Right lobe of liver (tissue), 6 donors: ENCODE measurements at places on chromosomes 6 and 20. TPM values are rescaled to one million over a fixed set of nuclear protein-coding genes. Genes with fewer than 3 reads are reported as not detected.

- DNase-seq: no peak
These were observed 276.7 kb downstream of the FARS2 start for GRCh38 chr6:5537967-5538366.

- no peak for DNase-seq
These were observed 39.8 kb downstream of the LRRN4 start for GRCh38 chr20:6014017-6014416.

DNA sequence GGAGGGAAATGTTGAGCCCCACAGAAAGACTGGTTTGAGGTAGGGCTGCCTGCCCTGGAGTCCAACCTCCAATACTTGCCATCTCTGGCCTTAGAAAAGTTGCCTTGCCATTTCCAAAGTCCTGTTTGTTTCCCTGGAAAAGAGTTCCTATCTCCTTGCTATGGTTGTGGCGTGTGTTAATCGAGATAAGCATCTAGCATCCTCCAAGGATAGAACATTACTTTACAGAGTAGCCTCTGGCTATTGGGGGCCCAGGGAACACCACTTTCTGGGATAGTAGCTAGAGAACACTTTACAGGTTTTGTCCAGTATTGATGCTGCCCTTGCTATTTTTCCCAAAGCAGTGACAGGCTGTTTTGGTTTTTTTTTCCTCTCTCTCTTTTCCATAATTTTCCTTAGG lies 57.4 kb upstream of the SASH1 start:
- no peak for DNase-seq

DNA sequence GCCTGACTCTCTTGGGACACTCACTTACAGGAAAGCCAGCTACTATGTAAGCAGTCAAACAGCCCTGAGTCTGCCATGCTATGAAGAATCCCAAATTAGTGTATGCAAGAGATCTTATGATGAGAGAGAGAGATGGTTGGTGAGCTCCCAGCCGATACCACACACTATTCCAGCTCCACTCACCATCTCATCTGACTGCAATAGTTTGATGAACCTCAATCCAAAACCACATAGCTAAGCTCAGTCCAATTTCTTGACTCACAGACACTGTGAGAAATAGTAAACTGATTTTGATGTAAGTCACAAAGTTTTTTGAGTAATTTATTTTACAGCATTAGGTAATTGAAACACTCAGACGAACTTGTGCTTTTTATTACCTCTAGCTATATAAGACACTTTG lies 441.4 kb downstream of the COL12A1 start:
- DNase-seq: no peak

DNA sequence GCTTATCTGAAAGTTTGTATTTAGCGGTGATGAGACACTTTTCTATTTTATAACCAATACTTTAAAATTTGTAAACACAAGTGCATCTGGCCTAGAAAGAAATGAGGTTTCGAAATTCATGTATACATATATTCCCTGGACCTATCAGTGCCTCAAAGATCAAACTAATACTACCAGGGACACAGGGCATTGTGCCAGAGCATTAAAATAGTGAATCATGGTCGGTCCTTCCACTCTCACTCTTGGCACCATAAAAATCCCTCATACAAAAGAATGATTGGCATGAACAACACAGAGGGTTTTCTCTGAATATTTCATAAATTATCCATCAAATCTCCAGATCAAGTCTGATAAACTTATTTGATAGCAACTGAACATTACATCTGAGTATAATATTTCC lies 62.0 kb downstream of the MMUT start:
- no peak for DNase-seq

DNA sequence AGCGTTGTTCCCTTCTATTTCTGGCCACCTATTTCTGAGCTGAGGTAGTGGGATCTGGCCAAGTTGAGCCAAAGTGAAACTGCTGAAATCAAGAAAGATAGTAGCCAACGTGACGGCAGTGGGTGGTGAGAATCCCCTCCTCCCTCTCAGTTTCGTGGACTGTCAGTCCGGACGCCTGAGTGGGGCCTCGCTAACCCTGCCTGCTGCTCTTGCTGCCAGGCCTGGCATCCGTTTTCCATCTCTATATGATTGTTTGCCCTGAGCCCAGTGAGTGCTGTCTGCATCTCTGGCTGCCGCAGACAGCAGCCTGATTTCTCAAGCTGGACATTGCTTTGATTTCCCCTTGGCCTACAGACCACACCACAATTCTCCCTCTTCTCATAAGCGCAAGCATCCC lies 23.5 kb upstream of the PAX1 start:
- no peak for DNase-seq

GRCh38 chr20:47041396-47041899 lies 146.8 kb downstream of the EYA2 start:
- no peak for DNase-seq

DNA sequence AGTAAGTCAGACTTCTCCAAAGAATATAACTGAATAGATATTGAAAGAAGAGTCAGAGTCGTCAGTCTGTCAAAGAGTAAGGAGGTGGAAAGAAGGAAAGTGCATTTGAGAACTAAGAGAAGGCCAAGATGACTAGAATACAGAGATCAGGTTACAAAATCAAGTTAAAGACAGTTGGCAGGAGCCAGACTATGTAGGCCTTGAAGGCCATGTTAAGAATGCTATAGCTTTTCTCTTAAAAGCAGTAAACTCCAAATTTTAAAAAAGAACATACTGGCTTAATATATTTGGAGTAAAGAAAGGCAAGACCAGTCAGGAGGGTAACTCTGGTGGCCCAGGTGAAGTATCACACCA lies 68.8 kb downstream of the IBTK start:
- DNase-seq: no peak

DNA sequence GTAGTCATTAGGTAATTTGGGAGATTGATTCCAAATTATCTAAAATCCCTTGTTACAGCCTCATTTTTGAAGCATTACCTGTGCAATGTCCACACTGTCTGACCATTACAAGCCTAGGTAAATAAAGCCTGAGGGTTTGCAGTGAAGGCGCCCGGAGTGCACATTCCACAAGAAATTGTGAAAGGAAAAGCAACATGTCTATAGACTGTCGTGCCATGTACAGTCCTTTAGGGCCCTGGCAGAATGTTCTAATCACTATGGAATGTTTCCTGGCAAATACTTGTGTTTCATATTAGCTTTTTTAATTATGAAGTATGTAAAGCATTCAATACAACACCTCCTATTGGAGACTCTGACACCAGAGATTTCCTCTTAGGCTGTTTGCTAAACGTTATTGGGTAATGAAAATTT lies 28.9 kb downstream of the PREP start:
- DNase-seq: no peak

DNA sequence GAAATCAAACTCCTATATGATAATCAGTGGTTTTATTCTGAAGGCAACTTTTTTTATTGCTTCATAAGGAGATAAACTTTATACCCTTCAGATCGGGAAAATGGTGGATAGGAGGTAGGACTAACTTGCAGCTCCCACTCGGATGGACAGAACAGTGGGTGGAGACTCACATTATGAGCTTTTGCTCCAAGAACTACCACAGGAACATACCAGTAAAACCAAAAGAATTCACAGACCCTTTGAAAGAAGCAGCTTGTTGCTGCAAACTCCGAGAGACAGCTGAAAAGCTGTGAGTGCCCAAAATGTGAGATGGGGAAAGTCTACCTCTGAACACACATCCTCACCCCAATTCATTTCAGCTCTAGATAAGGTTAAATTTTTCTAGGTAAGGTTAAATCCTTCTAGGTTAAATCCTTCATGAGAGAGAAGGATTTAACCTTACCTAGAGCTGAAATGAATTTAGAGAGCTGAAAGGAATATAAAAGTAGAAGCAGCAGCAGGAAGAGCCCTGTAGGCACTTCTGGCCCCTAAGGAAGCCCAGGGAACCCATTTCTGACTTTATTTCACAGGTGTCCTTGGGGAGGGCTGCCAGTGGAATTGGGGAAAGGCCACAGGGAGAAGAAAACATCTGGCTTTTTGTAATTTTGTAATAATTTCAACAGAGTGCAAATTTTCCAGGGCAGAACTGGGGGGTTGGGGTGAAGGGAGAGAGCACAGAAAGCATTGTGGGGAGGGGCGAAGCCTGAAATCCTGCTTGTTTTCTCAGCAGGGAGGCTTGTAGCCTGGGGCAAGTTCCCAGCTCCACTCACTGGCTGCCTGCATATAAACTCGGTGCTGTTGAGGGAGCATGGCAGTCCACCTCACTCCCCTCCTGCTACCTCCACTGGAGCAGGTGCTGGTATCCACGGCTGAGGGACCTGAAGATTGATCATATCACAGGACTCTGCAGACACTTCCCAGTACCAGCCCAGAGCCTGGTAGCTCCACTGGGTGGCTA lies 65.9 kb upstream of the HCRTR2 start:
- no peak for DNase-seq

GRCh38 chr6:131251590-131252199 lies 116.4 kb downstream of the AKAP7 start:
- no peak for DNase-seq

DNA sequence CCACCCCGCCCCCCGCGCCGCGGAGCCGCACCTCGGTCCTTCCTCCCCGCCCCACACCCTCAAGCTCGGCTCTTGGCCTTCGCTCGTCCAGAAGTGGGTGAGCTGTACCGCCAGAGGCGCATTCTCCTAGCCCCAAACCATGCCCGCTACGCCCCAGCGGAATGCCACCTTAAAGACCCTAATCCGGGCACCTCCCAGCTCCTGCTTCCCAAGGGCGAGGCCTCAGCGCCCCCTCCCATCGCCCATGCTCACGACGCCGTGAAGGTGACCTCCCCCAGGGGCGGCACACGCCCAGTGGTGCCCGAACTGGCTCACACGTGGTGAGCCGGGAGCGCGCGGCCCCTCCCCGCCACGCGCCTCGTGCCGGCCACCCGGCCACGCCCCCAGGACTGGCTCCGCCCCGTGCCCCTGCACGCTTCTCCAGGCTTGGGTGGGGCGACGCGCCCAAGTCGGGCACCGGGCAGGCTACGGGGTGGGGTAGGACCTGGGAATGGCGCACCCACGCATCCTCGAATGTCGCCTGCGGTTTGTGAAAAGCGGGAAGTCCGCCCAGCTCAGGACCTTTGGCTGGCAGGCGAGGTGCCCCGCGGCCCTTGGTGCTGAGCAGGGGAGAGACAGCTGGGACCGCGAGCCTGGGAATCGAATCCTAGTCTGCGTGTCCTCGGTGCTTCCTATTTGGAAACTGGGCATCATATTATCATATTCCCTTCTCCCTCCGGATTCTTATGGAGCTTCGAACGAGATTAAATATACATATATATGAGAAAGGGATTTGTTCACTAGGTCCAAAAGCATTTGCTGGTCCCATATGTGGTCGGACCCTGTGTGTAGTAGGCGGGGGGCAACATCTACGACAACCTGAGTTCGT lies 941 bp upstream of the SOX12 start:
- peak; percentile 93 for DNase-seq

DNA sequence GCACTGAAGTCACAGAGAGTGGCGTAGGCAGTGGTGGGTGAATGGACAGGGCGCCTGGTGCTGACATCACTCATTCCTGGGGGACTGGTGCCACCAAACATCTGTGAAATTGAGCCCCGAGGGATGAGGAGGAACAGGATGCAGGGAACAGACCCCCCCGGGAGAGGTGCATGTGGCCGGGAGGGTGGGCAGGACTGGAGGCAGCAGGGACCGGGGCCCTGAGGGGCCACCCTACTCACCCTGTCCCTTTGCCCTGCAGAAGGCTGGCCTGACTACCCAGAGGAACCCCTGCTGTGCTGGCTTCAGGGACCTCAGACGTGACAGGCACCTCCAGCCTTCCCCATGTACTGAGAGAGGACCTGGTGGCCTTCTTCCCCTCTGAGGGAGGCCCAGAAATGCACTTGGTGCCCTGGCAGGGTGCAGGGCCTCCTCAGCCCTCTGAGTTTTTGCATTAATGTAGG lies 25.1 kb downstream of the SYNDIG1 start:
- DNase-seq: no peak

DNA sequence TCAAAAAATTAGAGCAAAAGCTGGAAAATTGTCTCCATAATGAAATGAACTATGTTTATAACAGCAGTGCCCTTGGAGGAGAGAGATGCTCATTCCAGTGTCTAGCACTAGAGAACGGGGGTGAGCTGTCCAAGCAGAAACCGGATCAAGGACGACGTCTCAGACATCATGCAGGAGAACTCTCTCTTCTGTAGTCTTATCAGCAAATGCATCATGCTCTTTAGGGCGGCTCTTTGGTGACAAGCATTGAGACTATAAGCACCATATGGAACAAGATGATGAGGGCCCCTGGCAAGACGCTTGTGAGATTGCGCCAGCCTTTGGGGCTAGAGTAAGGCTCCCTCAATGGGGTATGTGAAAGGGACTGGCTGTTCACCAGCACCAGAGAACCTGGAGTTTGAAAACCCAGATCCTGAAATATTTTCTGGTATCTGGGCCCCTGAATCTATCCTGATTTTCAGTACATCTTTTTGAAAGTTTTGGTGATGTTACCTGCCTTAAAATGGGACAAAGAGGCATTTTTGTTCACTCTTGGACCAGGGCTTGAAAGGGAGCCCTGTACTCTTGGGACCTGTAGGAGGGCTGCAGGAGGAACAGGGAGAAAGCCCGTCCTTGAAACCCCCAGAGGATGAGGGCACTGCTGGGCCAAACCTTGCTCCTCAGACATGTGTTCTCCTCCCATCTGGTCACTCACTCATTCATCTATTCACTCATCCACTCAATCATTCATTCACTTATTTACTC lies 127.6 kb downstream of the TTLL2 start:
- no peak for DNase-seq

- DNase-seq: peak; percentile 85
These were observed 151.2 kb downstream of the GRM4 start for GRCh38 chr6:33994472-33995308.

DNA sequence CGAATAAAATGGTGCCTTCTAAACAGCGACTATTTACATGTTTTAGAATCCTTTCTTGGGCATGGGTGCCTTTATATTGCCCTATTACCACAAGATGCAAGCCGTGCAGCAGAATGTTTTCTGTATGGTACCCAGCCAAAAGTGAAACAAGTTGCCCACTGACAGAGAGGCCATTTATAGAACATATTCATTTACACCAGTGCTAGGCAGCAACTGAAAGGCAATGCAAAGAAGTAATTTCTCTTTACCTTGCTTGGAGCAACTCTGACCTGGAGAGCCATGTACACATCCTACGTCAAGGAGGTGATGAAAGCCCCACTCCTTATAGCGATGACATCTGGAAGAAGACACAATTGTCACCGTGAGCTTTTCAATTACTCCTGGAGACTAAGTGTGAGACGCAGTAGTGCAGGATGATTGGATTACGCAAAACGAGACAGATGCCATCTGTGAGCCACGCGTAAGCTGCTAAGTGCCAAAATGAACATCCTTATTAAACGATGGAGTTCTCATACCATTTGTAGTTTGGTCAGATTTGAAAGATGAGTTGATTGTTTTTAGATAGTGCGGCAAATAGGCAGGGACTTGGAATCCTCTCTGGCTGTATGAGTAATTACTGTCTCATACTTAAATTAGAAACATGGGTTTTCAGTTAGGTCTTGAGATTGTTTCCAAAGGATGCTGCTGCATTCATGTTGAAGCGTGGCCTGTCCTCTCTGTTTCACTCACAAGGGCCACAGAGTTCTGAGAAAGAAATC lies at the start of gene TMEM244:
TSS of gene TMEM244 (minus strand) at position 408 of the 758 bp plus-strand sequence. CDS start at position 281, 127 bp downstream.
- no peak for DNase-seq

GRCh38 chr20:58795923-58796245 lies 54.8 kb downstream of the GNAS-AS1 start:
- DNase-seq: no peak

SEMG1 gene
- not detected for total RNA-seq

CYP39A1 gene
- 40.1 TPM for total RNA-seq

KHDC3L gene
- total RNA-seq: not detected

BPIFA3 gene
- total RNA-seq: not detected

SPATS1 gene
- not detected for total RNA-seq

CST7 gene
- 1.3 TPM for total RNA-seq

TMEM244 gene
- not detected for total RNA-seq

CLIC1 gene
- total RNA-seq: 42.8 TPM
